GM12878 (cell line): ENCODE measurements at places on chromosomes 12 and 14.

DNA sequence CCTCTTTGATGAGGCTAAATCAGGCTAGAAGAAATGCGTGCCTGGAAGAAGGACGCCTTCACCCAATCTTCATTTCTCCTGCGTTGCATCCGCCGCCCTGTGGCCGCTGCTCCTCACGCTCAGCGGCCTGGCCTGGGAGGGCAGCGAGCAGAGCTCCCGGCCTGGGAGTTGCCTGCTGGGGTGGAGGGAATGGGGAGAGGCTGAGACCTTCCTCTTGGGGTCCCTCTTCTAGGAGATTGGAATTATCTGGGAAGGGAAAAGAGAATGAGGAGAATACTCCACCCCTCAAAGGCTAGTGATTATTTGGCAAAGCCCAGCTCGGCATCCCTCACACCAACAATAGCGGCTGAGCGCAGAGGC, 2.4 kb upstream of the HOXC12 start:
- DNase-seq, result no peak

- DNase-seq, result no peak
These were observed 53.9 kb downstream of the PELI2 start for GRCh38 chr14:56172074-56172473.

DNA sequence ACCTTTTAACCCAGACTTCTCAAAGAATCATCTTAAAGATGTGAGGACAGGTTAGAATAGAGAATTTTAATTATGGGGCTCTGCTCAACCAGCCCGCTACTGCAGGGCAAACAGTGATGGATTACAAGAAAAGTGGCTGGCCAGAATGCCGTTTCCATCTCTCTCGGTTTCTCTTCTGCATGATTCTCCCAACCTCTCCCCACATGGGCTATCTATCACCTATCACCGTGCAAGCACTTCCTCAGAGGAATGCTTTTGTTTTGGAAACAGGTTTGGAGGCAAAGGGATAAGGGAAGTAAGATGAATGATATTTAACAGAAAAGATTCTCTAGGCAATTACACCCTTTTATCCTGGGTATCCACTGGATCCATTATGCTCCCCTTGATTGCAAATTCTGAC, 37.4 kb upstream of the PHC1 start:
- DNase-seq, result no peak

DNA sequence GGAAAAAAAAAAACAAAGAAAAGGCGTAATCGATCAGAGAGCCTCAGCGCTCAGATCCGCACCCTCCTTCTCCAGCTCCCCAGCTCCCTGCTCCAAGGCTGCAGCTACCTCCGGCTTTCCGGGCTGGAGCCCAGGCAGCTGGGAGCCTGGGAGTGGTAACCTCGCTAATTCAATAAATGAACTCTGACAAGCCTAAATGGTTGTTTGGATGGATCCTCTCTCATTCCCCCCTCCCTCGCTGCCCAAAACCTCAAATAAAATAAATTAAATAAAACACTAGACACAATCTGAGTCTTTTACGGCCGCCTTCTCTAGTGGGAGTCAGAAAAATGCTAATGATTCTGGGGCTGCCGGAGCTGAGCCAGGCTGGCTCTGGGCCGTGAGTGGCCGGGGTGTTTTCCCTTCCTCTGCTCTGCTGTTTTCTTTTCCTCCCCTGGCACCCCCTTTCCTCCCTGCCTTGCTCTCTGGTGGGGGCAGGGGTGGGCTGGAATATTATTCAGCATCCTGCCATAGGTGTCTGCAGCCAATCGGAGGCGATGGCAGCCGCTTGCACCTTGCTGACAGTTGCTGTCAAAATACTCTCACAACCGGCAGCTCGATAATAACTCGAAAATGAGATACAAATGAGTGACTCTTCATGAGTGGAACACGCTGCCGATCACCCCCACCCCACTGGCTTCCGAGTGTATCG, 76.1 kb downstream of the RBM19 start:
- no peak for DNase-seq

GRCh38 chr14:58280954-58281787, 17.2 kb upstream of the ARID4A start:
- DNase-seq, result peak; percentile 27

DNA sequence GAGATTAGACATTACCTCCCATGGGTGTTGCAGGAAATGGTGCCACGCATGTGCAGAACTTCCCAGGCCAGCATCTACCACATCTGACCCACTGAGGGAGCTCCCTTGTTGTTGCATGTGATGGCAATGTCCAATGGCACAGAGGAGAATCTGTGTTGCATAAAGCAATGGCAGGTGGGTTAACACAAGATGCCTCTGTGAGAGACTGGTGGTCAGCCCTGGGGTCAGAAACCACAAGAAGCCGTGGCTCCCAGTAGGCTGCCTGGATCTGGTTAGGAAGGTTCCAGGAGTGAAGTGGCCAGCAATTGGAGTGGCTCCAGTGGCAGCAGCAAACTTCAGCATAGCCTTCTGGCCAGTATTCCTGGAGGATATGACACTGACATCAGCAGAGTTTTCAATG, 65.9 kb upstream of the HMGA2 start:
- DNase-seq, result no peak

DNA sequence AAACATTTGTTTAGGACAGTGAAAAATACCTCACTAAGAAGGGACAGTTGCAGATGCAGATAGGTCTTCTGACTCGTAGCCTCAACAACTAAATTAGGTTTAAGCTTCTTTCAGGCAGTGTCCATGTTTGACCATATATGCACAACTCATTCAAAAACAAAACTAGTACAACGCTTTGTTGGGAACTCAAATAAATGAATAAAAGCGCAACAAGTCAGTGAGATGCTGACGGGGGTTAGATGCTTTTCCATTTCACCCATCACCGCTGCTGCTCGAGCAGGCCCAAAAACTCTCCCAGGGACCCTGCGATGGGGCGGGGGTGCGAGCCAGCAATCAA, 633 bp downstream of the RPAP3 start:
- DNase-seq, result no peak

- no peak for DNase-seq
These were observed 206.4 kb upstream of the FKBP4 start for GRCh38 chr12:2588345-2588744.

DNA sequence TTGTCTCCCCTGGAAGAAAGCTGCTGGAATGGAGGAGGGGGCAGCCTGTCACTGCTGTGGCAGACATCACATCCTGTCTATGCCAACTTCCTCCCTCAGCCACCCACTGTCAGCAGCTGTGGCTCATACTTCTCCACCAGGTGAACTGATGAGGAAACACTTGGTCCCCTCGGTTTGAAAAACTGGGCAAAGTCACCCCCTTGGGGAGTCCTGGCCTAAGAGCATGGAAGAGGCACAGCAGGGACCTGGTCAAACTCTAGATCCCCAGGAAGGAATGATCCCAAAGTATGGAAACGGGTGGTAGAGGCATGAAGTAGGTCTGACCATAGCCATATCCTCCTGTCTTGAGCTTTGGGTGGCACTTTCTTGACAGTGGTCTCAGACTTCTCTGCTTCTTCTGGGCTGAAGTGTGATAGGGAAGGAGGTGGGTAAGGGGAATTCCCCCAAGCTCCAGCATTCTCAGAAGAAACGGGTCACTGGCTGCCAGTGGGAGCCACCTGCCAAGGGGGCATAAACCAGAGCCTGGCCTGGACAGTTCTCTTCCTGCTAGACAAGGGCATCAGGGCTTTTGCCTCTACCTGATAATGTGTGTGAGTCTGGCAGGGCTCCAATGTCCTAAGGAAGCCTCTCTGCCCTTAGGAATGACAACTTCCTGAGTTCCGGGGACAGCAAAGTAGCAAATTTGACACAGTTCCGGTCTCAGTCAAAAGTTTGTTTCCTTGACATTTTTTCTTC, 36.0 kb downstream of the FMNL3 start:
- DNase-seq, result no peak
